ENCODE measurements at places on chromosomes 12 and 14.

- no peak for DNase-seq
Observed at GRCh38 chr14:86714153-86714552, 1184.2 kb downstream of the FLRT2 start.

DNA sequence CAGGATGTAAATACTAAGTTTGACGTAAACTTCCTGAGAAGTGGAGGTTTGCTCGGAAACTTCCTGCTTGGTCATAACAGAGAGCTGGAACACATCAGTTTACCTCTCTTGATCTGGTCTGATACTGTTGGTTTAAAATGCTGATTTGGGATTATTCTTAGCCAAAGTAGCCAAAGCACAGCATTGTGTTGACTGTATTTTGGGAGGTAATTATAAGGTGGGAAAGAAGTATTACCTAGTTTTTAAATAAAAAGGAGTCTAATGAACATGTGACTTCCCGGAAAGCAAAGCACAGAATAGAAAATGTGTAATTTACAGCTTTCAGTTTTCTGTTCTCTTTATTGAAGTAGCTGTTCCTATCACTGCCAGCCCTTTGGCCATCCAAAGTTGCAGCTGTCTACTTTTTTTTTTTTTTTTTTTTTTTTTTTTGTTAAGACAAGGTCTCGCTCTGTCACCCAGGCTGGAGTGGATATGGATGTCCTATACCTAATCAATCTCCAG, 52.2 kb upstream of the SRP54 start:
- no peak for DNase-seq

DNA sequence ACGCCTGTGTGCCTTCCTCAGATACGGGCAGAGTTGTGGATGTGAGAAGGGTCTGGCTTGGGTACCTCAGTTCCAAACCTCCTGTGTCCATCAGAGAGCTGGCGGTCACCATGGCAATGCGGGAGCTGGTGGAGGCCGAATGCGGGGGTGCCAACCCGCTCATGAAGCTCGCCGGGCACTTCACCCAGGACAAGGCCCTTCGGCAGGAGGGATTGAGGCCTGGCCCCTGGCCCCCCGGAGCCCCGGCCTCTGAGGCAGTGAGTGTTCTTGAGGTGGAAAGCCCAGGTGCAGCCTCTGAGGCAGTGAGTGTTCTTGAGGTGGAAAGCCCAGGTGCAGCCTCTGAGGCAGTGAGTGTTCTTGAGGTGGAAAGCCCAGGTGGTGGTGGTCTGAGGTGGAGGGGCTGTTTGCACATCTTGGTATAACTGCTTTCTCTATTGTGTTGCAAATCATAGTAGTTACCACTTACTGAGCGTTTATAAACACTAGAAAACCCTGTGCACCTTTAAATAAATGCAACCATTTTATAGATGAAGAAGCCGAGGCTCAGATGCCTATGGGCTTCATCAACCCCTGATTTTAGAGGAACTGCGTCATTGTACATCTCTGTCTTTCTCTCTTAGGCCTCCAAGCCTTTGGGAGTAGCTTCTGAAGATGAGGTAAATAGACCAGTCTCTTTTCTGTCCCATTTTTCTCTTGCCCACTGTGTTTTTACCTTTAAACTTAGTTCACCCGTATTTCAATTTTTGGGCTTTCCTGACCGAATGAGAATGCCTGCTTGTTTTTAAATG, 976 bp downstream of the PEX5 start:
- DNase-seq, result no peak

DNA sequence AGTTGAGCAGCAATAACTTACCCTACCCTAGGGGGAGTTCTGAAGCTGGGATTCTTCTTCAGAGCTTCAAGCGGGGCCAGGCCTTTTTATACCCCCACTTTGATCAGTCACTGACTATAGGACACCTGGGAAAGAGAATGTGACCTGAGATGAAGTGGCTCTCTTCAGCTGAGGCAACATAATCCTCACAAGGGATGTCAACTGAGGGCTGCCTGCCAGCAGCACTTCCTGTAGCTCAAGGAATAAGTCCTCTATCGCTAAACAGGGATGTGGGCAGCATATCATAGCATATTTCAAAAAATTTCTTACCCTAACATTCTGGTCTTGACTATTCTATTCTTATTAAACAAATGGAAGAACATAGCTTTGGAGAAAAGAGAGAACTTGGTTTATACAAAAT, 17.4 kb downstream of the LGALS3 start:
- no peak for DNase-seq

DNA sequence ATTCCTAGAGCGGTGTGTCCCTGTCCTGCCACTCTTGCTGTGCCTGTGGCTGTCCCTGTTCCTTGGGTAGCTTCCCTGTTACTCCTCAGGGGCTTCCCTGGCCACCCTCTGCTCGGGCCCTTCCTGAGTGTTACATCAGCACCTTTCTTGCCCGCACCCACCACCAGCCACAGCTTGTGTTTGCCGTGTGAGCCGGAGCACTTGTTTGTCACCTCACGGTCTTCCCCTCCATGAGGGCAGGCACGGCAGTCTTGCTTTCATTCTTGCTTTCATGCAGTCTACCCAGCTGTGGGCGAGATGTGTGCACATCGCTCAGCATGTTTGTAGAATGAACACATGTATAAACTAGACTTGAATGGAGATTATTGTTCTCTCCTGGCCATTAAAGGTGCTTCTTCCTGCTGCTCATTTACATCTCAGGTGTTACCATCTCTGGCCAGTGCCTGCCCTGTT, 42.0 kb downstream of the TRAF3 start:
- no peak for DNase-seq

DNA sequence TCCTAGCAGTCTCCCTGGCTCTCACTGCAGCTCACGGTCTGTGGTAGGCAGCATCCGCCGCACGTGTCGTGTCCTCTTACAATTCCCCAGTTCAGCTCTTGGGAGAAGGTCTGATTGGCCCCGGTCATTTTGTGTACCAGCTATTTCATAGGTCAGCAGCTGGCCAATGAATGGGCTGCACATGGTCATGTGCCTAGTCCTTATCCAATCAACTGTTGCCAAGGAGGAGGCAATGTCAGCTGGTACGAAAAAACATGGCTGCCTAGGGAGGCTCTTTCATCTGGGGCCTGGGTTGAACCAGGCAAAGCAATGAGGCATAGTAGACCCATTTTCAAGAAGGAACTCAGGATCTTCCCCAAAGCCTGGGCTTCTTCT, 46.1 kb downstream of the RNFT2 start:
- no peak for DNase-seq

GRCh38 chr14:69395929-69396328, 2.2 kb downstream of the ERH start:
- no peak for DNase-seq

DNA sequence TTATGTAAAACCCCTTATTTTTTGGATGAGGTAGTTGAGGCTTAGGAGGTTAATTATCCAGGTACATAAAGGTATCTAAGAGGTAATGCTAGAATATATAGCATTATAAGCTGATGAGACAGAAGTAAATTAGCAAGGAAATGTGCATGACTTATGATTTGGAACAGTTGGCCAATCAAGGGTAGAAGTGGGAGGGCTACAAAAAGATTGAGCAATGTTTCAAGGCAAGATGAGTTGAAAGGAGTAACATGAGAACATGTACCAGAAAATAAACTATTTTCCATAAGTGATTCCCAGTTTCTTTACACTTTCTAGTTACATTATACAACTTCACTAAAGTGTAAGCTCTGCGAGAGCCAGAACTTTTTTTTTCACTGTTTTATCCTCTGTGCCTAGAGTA, 290.9 kb downstream of the LRIG3 start:
- DNase-seq, result no peak

DNA sequence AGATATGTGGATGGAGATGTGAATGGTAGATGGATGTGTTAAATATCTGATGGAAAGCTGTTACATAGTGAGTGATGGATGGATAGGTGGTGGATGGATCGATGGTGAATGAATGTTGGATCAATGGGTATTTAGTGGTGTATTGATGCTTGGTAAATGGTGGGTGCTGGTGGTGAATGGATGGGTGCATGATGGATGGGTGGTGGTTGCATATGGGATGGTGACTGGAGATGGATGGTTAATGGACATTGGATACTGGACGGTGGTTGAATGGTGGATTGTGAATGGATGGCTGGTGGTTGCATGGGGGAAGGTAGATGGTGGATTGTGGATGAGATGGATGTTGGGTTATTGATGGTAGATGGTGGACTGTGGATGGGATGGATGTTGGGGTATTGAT, 2.1 kb upstream of the LBHD2 start:
- DNase-seq, result no peak

GRCh38 chr12:69524755-69525469, 54.7 kb downstream of the FRS2 start:
- no peak for DNase-seq

- no peak for DNase-seq
Observed at GRCh38 chr14:32525591-32525990, 196.5 kb downstream of the AKAP6 start.

GRCh38 chr14:33800735-33801163, 150.1 kb downstream of the EGLN3 start:
- no peak for DNase-seq

DNA sequence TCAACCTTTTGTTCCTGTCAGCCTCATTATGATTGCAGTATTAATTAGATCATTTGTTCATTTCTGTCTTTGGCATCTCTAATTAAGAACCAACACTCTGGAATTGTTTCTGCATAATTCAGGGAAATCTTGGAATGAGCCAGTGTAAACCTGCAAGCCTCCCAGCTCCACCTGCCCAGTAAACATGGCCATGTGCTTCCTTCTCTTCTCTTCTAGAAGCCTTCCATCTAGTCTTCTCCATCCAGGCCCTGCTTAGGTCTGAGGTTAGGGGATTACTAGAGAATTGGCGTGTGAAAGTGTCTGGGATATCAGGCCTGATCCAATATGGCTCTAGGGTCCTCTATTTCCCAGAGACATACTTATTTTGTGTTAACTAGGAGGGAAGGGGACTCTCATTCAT, 528.0 kb downstream of the AACS start:
- DNase-seq, result no peak

GRCh38 chr12:23704992-23705943, 244.2 kb downstream of the SOX5 start:
- DNase-seq, result no peak

DNA sequence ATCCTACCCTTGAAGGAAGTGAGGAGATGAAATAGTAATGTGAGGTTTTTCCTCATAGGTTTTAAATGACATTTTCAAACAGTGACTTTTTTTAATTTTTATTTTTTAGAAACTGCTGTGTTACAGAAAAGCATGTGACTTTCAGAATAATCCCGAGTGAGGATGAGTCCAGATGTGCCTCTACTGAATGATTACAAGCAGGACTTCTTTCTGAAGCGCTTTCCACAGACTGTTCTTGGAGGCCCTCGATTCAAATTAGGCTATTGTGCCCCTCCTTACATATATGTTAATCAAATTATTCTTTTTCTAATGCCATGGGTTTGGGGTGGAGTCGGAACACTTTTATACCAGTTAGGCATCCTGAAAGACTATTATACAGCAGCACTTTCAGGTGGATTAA, 15.8 kb downstream of the PCNX4 start:
- DNase-seq, result no peak

DNA sequence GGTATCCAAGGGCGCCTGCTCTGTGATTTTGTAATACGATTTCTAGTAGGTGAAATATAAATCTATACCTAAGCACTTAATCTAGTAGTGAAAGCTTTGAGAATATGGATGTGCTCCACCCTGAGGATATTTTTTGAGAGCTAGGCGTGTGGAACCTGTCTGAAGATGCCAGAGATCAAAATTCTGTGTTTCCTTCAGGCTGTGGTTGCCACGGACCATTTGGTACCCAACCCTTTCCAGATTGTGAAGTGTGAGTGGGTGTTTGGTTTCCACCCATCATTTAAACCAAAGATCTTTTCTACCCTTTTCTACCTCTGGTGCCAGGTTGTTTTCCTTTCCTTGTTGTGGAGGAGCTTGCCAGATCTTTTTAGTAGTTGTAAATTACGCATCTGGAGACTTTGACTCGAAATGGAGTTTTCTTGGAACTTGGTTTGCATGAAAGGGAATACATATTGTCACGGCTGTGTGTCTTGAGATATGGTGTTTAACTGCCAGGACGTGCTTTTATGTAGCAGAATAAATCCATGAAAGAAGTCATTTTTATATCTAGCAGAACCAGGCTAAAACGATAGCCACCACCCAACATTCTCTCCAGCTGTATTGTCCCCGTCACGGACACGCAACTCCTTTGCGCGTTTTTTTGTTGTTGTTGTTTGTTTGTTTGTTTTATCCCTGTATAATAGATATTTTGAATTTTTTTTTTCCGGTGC, 2.2 kb downstream of the LRFN5 start:
- no peak for DNase-seq

GRCh38 chr12:64103825-64104740, 118.0 kb downstream of the KICS2 start:
- DNase-seq, result no peak

DNA sequence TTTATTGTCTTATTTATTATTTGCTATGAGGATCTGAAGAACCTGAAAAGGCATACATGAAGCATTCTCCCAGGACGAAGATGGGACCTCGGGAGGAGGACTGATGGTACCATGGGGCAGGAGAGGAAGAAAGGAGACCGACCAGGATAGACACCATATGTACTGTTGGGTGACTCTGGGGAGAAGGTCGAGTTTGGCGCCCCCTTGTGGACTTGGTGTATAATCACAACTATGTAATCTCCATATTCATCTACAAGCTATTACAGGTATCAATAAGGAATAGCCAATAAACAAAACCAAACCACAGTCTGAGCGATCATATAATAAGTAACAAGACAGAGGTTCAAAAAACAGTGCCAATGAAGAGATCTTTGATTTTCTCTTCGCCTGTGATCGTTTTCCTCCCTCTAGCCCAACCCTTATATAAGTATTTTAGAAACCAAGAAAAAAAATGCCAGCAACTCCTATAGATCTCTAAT, 139.1 kb downstream of the SPTSSA start:
- peak; percentile 18 for DNase-seq

DNA sequence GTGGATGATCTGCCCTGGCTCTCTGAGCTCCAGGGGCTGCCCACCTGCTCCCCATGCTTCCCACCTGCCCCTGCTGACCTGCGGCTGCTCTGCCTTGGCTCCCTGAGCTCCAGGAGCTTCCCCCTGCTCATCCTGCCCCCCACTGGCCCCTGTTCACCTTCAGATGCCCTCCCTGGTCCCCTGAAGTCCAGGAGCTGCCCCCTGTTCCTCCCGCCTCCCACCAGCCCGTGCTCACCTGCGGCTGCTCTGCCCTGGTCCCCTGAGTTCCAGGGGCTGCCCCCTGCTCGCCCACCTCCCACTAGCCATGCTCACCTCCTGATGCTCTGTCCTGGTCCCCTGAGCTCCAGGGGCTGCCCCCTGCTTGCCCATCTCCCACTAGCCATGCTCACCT, 219.7 kb downstream of the TMEM121 start:
- DNase-seq, result no peak

DNA sequence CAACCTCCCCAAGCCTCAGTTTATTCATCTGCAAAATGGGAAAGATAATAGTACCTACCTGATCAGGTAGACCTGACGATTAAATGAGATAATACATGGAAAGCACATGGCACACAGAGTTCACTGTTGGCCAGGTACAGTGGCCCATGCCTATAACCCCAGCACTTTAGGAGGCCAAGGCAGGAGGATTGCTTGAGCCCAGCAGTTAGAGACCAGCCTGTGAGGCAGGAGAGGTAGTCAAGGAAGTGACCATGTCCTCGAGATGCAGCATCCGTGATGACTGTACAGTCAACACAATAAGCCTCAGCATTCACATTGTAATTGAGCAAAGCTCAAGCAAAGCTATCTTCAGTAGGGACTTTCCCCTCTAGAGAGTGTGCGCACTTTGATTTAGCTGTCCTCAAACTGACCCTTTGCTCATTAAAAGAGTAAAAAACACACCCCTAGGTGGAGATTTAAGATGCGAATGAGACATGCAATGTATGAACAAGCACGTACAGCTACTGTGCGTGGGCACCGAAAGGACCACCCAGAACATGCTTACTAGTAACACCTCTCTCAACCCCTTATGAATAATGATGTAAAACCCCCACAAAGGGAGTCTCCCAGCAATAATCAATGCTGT, 9.9 kb downstream of the ISCU start:
- DNase-seq, result no peak

All from GM04504 (cell line).